Stimulated activated naive CD8-positive, alpha-beta T cell treated with anti-CD3 and anti-CD28 coated beads, Interleukin-15, Interleukin-2, amounts not matched to agents 100 U/mL and 50 U/mL, for 24 hours (primary cell): ENCODE measurements at places on chromosomes 6 and 20.

GRCh38 chr6:157723376-157723775, 99.7 kb upstream of the SNX9 start:
- DNase-seq = no peak

DNA sequence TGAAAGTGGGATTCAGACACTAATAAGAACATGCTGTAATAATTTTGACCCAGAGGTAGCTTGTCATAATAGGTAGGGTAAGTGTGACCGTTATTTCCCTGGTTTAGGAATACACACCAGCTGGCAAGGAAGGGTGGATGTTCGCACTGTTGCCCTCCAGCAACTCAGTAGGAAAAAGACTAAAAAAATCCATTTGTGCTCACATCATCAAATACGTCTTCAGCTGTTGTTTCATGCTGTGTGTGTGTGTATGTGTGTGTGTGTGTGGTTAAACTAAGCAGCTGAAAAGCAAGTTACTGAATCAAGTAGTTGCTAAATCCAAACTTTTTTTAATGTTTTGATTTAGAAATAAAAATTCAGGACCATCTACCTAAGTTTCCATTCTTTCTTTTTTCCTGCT, 218.7 kb downstream of the TRDN start:
- no peak for DNase-seq

- DNase-seq = no peak
Observed at GRCh38 chr6:22647719-22648118, 78.4 kb downstream of the HDGFL1 start.

GRCh38 chr20:47127999-47128398, 228.5 kb downstream of the ZMYND8 start:
- DNase-seq = no peak

DNA sequence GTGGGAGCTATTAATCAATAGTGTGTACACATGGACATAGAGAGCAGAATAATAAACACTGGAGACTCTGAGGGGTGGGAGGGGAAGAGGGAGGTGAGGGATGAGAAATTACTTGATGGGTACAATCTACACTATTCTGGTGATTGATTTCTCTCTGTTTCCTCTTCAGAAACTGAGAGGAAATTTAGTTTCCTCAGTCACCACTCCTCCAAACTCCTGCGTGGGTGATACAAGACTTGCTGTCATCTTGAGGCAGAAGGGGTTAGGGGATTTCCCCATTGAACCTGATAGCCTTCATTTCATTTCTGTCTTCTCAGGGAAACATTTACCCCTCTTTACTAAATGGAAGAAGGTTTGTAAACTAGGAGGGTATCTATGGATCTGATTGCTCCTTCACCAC, 84.3 kb upstream of the ESR1 start:
- DNase-seq = peak; percentile 48

DNA sequence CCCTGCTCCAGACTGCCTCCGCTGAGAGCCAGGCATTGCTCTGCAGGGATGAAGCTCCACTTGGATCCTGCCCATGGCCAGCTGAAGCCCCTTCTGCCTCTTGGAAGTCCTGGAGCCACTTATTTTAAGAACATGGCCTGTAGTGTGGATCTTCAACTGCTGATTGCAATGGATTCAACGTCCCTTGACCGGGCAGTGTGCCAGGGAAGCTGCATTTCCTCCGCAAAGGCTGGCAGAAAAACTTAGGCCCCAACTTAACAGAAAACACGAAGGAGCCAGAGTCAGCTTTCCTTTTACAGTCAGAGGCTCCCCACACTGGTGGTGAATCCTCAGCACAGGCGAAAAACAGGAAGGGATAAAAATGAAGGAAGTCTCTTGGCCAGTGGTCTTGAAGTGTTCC, 26.3 kb upstream of the FOXQ1 start:
- DNase-seq = no peak

- DNase-seq = peak; percentile 33
Observed at GRCh38 chr6:12119085-12119588, 107.0 kb downstream of the HIVEP1 start.

DNA sequence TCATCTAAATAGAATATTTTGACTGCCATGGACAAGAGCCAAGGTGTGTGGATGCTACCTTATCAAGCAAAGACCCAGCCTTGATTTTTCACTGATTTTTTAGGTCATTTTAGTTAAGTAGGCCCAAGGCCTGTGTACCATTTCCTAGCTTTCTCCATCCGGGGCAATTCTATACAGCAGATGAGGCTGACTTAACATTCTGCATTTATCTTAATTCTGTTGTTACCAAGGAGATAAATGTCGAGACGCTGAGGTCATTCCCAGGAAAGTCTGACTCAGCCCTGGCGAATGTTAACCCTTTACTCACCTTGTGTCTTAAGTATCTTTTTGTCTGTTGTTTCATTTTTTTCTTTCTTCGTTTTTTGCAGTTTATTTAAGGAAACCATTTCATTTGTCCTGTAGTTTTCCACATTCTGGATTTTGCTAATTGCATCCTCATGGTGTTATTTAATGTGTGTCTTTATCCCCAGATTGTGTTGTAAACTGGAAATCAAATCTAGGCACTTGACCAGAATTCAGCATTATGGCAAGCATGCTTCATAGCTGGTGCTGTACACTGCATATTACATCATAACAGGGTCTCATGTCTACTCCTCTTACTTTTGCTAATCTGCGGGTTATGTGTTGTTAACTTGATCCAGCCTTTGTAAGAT, 277.0 kb downstream of the CDKAL1 start:
- DNase-seq = peak; percentile 6

GRCh38 chr6:56381801-56382251, 134.4 kb upstream of the COL21A1 start:
- DNase-seq = no peak

- no peak for DNase-seq
Observed at GRCh38 chr6:8437813-8438212, 2.5 kb upstream of the SLC35B3 start.

- no peak for DNase-seq
Observed at GRCh38 chr6:154187203-154187602, 148.2 kb downstream of the OPRM1 start.

GRCh38 chr20:16299897-16300296, 273.4 kb downstream of the KIF16B start:
- no peak for DNase-seq

DNA sequence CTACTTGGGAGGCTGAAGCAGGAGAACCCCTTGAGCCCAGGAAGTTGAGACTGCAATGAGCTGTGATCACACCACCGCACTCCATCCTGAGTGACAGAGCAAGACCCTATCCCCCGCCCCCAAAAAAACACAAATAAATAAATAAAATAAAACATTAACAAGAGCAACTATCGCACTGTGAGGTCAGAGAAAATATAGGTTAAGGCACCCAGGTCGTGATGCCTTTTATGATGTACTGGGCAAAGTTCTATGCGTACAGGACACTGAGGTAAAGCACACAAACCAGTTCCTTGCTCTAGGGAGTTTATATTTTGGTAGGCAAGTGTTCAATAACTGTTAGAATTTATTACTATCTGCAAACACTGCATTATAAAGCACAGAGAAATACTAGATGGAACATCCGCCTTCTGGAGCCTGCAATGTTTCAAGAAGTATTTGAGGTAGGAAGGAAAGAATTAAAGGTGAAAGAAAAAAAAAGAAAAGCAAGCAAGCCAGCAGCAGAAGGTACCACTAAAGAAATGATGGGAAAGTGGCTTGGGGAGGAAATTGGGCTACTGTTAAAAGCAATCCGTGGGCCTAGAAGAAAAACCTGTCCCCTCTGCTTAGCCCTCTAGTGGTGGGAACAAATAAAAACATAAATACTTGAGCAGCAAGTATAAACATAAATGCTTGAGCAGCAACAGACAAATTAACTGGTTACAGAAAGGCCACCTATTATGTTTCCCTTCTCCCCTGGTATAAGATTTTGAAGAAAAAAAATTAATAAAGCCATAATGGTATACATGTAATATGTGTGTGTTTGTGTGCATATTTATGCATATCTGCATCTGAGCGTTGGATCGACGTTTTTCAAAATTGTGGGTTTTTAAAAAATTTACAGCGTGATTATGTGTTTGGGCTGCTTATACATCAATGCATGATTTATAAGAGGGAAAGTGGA, 128.0 kb downstream of the PHACTR1 start:
- DNase-seq = no peak

- DNase-seq = no peak
Observed at GRCh38 chr6:83370567-83370966, 60.3 kb downstream of the ME1 start.

DNA sequence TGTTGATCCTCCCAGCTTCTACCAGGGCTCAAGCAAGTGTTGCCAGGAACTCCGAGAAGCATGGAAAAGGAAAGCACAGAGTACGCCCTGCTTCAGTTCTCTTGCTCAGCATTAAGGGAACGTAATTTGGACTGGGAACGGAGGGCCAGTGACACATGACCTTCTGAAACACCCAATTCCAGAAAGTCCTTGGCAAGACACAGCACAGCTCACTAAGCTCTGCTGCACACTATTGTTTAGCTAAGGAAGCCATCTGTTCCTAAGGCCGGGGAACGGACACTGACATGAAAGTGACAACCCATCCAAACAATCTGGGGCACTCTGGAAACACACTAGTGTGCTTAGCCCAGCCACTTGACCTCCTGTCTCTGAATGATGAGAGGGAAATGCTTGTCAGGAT, 56.9 kb upstream of the NXT1 start:
- DNase-seq = no peak

- DNase-seq = no peak
Observed at GRCh38 chr20:1912053-1912452, 16.8 kb downstream of the SIRPA start.

DNA sequence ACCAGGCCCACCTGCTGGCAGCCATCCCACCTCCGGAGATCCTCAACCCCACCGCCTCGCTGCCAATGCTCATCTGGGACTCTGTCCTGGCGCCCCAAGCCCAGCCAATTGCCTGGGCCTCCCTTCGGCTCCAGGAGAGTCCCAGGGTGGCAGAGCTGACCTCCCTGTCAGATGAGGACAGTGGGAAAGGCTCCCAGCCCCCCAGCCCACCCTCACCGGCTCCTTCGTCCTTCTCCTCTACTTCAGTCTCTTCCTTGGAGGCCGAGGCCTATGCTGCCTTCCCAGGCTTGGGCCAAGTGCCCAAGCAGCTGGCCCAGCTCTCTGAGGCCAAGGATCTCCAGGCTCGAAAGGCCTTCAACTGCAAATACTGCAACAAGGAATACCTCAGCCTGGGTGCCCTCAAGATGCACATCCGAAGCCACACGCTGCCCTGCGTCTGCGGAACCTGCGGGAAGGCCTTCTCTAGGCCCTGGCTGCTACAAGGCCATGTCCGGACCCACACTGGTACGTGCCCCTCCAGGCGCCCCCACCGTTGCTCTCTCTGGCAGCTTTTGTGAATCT, 1.1 kb downstream of the SNAI1 start:
- no peak for DNase-seq

- DNase-seq = no peak
Observed at GRCh38 chr20:37439223-37439933, 81.7 kb upstream of the NNAT start.

DNA sequence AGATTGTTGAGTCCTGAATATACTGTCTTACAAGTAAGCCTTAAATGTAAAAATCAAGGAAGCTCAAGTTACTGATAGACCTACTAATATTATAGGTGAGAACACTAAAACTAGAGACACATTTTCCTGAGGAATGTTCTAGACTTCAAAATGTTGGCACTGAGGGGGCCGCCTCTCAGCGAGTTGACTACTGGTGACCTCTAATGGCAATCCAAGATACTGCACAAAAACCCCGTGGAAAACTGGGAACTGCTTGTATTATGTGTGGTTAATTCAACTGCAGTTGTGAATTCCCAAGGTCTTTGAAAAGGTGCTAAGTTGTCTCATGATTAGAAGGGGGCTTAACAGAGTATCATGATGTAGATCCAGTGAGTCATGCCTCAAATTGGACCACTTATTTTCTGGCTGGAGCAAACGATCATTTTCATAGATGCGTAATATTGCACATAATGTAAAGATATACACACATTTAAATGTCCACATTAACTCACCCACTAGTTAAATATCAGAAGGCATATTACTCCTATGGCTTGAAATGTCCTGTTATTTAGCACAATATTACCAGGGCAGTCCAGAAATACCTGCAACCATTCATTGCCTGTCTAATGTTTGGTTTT, 336.2 kb downstream of the FOXA2 start:
- DNase-seq = no peak

DNA sequence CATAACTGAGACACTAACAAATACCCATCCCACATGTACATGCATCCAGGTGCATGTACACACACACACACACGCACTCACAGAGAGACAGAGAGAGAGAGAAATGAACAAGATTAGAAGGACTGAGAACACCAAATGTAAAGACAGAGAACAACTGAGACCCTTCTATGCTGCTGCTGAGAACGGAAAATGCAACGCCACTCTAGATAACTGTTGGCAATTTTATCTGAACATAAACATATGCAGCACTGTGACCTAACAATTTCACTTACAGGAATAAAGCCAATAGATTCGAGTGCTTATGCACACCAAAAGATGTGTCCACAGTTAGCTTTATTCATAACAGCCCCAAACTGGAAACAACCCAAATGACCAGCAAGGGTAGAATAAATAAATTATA, 103.8 kb upstream of the LY86 start:
- DNase-seq = no peak

- no peak for DNase-seq
Observed at GRCh38 chr6:114389111-114389510, 46.3 kb upstream of the HS3ST5 start.

DNA sequence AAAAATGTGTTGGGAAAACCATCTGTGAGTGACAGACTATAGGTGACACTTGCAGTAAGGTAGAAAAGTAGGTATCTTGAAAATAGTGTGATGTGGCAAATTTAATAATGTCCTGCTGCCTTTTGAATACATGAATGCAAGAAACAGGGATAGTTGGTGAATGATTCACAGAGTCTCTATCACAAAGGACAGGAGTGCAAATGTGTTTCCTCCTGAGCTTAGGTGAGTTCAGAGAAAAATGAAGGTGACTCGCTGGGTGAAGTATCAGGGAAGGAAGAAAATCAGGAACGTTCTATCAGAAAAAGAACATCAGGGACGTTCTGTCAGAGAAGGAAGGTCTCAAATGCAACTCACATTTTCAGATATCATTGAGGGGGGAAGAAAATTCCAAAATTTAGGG, 557.8 kb upstream of the SLC35B3 start:
- DNase-seq = no peak

DNA sequence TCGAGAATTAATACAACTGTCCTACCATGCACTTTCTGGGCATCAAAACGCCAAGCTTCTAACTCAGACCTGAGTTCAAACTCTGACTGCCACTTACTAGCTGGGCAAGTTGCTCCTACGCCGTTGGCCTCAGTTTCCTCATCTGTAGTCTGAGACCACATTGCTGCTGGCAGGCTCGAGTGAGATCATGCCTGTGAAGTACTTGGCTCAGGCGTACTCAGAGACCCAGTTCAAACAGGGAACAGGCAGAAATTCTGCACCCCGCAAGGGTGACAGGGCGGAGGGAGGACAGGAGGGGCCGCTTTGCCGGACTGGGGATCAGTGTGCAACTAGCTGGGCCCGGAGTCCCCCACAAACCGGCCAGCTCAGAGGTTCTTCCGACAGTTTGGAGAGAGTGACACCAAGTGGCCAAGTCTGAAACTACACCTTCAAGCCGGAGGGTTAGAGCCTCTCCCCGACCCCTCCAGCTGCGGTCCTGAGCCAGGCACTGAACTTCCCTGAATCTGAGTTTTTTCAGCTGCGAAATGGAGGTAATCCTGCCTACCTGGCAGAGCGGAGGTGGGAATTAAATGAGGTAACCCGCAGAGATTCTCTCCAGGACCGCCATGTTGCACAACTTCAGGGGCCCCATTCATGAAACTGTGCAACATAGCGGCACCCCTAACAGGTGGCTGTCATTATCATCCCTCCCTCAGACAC, 46.0 kb upstream of the PTPN1 start:
- peak; percentile 58 for DNase-seq
